ENCODE measurements at places on chromosomes 5 and 9. TPM values are rescaled to one million over a fixed set of nuclear protein-coding genes. Genes with fewer than 3 reads are reported as not detected.

Gene C9
- not detected for total RNA-seq

DNA sequence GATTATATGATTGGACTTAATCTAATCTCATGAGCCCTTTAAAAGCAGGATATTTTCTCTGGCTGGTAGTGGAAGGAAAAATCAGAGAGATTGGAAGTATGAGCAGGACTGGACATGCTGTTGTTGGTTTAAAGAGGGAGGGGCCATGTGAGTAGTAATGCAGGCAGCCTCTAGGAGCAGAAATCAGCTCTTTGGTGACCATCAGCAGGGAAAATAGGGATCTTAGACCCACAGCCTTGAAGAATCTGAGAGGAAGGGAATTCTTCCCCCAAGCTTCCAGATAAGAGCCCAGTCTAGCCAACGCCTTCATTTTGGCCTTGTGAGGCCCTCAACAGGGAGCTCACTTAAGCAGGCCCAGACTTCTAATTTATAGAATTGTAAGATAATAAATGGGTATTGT is 9.5 kb downstream of the SH3GL2 start:
- no peaks in the 10 kb centered on the region for H3K4me1 ChIP-seq
- H3K27me3 ChIP-seq: peaks cover 8% of the 10 kb centered on the region
- no peak overlapping the region for H3K4me3 ChIP-seq

- H3K36me3 ChIP-seq: no peaks in the 10 kb centered on the region
- H3K27me3 ChIP-seq: no peaks in the 10 kb centered on the region
- H3K27ac ChIP-seq: no peak overlapping the region
- H3K4me3 ChIP-seq: no peak overlapping the region
- DNase-seq: no peak
Observed at GRCh38 chr5:68021227-68021626, 194.3 kb upstream of the PIK3R1 start.

GRCh38 chr5:119275146-119275545 is 80.7 kb upstream of the TNFAIP8 start:
- H3K27me3 ChIP-seq: no peaks in the 10 kb centered on the region
- no peak for DNase-seq
- no peak overlapping the region for H3K4me3 ChIP-seq
- H3K36me3 ChIP-seq: no peaks in the 10 kb centered on the region
- peaks cover 15% of the 10 kb centered on the region for H3K4me1 ChIP-seq

GRCh38 chr5:138536665-138537315 is 6.2 kb downstream of the ETF1 start:
- no peaks in the 10 kb centered on the region for H3K27me3 ChIP-seq
- peak overlapping the region; percentile 24 for H3K4me3 ChIP-seq
- H3K4me1 ChIP-seq: peaks cover 35% of the 10 kb centered on the region
- no peak for DNase-seq
- H3K36me3 ChIP-seq: peaks cover 29% of the 10 kb centered on the region

All from type B pancreatic cell (in vitro differentiated cells).